ENCODE measurements at places on chromosomes 12 and 14.

GRCh38 chr12:63052696-63053095, 98.3 kb downstream of the AVPR1A start:
- DNase-seq = no peak

DNA sequence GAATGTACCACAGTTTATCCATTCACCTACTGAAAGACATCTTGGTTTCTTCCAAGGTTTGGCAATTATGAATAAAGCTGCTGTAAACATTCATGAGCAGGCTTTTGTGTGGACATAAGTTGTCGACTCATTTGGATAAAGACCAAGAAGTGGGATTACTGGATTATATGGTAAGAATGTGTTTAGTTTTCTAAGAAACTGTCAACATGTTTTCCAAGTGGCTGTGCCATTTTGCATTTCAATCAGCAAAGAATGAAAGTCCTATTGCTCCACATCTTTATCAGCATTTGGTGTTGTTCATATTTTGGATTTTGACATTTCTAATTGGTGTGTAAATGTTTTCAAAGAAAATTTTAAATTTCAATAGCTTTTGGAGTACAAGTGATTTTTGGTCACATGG, 27.3 kb upstream of the KLRF1 start:
- DNase-seq = no peak

- DNase-seq = no peak
Observed at GRCh38 chr12:124824195-124824594, 39.5 kb downstream of the SCARB1 start.

DNA sequence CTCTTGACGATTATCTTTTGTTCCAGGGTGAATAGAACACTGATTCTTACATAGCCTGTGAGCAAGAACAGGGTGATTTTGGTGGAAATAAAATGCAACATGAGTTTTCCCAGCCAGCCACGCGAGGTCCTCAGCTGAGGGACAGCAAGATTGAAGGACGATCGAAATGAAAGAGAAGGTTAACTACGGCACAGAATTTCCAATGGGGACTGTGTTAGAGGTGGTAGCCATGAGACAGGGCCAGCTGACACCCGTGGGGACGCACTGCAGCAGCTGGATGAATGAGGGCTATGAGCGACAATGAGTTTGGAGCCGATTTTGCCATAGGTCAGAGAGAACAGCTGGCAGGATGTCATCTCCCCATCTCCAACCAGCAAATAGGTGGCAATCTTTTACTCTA, 243.4 kb upstream of the PELI2 start:
- DNase-seq = no peak

DNA sequence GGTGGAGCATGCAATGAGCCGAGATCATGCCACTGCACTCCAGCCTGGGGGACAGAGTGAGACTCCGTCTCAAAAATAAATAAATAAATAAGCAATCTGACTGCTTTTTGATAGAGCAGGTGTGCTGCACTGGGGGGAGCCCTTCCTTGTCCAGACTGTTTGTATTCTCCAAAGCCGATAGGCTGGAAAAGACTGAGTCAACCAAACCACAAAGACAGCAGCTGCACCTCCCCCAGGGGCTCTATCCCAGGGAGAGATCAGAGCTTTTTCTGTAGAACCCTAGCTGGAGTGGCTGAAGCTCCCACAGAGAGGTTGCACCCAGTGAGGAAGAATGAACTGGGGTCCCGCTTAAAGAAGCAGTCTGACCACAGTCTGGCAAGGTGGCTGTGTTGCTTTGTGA, 45.8 kb upstream of the LALBA start:
- no peak for DNase-seq

DNA sequence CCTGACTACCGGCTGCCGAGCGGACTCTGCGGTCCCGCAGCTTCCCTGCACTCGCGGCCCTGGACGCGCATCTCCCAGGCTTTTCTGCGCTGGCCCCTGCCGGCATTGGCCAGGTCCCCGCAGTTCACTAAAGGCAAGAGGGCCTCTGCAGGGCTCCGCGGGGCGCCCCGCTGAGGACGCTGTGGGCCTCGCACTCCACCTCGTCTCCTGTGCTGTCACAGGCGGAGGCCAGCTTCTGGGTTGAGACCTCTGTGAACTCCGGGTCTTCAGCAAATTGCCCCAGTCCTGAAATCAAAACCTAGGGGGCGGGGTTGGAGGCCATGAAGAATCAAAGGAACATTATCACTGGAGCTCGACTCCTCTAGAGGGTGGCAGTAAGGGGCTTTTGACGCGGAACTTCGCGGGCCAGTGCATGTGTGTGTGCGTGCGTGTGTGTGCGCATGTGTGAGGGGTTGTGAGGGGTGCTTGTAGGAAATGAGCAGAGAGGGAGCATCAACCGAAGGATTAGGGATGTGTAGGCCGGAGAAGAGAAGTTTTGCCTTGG, 68.5 kb upstream of the CAPRIN2 start:
- peak; percentile 23 for DNase-seq

DNA sequence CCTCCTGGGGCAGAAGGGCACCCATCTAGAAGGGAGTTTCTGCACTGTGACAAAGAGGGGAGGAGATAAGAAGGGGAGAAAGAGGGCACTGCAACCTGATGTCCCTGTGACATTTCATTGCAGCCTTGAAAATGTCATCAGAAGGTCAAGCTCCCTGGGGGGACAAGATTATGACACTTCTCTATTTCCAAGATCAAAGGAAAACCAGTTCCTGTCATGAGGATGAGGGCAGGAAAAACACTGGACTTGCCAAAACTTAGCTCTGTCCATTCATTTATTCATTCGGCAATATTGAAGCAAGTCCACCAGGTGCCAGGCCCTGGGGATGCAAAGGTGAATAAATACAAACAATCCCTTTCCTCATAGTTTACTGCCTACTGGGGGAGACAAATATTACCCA, 138.4 kb upstream of the CDKN3 start:
- DNase-seq = no peak

DNA sequence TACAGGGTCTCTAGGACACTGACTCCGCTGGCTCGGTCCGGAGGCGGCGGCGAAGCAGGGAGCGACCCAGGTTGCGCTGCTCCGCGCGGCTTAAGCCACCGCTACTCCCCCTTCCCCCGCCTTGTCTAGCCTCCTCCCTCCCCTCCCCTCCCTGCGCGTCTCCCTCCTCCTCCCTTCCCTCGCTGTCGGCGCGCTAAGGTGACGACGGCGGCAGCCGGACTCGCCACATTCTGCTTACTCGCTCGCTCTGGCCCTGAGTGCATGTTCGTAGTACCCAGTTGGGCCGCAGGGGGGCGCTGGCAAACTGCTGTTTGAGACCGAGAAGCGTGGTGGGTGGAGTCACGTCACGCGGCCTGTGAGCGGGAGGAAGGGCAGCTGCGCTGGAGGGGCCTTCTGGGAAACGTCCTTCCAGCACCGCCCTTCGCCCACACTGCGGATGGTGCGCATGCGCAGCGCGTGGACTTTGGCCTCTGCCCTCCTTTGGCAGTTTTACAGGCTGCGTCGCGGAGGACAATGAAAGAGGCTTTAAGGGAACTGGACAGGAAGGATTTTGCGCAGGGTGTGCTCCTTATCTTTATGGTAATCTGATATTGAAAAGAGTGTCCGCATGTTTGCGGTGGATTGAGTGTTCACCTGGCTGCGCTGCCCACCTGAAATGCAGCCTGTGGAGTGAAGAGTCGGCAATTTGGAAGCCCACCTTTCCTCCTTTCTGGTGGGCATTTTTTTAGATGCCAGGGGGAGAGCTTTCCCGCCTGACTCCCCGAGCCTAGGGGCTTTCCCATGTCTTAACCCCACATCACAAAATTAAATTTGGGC, at the start of gene SCAF11:
Gene SCAF11, minus strand, starts transcription at position 107 of the 816 bp plus-strand sequence. CDS start 26,407 bp downstream, outside the sequence.
- DNase-seq = peak; percentile 100

GRCh38 chr14:75249958-75250336, 28.7 kb upstream of the FOS start:
- DNase-seq = no peak

DNA sequence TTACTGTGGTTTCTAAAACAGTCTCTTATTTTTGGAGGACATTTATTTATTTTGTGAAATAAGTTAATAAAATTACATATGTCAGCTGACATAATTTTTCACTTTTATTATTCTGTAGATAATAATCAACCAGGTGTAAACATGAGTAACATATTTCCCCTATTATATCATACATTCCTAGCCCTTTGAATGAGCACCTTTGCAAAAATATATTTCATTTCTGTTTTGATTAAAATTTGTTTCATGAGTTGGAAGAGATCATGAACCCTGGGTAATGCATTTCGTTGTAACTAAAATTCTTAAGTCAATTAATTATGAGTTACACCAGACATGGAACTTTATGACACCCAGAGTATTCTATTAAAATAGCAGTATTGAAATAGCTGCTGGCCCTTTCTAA, 56.3 kb downstream of the SLC16A7 start:
- DNase-seq = no peak

DNA sequence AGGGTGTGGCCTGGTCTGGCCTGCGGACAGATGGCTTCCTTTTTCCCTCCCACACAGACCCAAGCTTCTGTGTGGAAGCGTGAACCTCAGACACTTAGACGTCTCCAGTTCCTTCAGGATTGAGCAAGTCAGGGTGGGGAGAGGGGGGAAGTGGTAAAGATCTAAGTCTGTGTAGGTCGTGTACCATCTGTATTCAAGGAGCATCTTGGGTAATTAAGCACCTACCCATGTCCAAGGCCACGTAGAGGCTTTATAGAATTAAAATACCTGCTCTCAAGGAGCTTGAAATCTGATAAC, 1.7 kb downstream of the AVIL start:
- DNase-seq = no peak

Data from activated CD8-positive, alpha-beta memory T cell treated with anti-CD3 and anti-CD28 coated beads for 48 hours (primary cell).